ENCODE measurements at places on chromosomes 1 and 21.

DNA sequence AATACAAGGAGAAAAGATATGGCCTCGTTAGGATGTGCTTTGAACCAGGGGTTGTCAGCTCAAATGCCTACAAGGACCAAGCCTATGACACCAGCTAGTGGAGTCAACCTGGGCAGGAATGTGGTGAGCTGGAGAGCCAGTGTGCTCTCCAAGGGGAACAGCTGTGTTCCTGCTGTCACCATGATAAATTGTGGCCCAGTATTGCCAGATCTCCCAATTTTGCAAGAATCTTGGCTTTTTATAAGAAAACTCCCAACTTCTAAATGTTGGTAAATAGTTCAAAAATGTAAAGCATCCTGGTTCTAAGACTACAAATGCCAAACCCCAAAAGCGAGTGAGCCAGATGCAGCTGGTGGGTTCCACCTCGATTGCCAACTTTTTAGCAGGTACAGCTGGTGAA is 391.1 kb downstream of the PLPP3 start:
- no peak for DNase-seq

- DNase-seq: no peak
These were observed 7.6 kb downstream of the OLIG2 start for GRCh38 chr21:33033094-33033951.

GRCh38 chr21:44331650-44332307 is 7.4 kb downstream of the CFAP410 start:
- no peak for DNase-seq

GRCh38 chr1:105700723-105701122 is 1355.8 kb upstream of the PRMT6 start:
- DNase-seq: no peak

- DNase-seq: no peak
These were observed 10.7 kb downstream of the AKIRIN1 start for GRCh38 chr1:39001516-39002421.

- no peak for DNase-seq
These were observed 34.7 kb downstream of the VPS26C start for GRCh38 chr21:37232274-37233018.

- no peak for DNase-seq
These were observed 14.5 kb downstream of the SYT11 start for GRCh38 chr1:155873860-155874259.

DNA sequence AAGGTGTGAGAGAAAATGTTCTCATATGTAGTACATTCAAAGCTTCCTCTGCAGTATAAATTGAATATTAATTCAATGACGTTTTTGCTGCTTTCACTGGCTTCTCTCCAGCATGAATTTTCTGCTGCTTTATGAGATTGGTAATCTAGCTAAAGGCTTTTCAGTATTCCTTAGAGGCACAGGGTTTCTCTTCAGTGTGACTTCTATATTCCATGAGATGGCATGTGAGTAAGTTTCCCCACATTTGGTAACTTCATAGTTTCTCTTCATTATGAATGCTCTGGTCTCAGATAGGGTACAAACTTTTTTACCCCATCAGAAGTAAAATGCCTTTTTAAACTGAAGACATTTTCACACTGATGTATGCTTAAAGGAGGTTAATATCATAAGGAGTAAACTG is 10.4 kb upstream of the KLF18 start:
- no peak for DNase-seq

GRCh38 chr1:221768444-221769066 is 26.7 kb upstream of the DUSP10 start:
- DNase-seq: no peak

- no peak for DNase-seq
These were observed 92.5 kb upstream of the SIM2 start for GRCh38 chr21:36606287-36606982.

DNA sequence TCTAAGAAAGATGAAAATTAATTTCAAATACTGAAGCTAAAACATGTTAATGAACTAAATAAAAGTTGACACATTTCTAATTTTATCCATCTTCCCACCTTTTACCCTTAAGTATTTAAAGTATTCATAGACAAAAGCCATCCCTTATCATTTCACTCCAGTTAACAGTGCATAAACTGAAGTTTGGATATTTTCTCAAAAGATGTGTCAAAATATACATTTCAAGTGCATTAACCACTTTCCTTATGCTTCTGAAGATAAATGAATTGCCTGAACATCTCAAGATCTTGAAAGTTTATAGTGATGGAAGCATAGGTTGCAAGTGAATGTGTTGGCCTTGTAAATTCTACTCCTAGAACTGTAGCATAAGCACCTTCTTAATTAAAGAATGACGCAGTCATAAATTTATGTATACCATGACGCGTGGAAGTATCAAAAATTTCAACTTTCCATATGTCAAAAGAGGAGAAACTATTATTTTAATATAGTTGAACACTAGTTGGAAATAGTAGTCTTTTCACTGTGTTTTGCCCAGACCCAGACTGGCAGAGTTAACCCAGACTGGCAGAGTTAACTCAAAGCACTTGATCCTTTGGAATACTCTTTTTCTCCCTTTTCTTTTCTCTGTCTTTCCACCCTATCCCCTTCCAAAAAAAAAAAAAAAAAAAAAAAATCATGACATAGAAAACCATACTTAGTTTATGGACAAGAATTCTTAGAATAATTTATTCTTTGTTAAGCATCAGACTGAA is 282.6 kb upstream of the C1orf105 start:
- DNase-seq: no peak

DNA sequence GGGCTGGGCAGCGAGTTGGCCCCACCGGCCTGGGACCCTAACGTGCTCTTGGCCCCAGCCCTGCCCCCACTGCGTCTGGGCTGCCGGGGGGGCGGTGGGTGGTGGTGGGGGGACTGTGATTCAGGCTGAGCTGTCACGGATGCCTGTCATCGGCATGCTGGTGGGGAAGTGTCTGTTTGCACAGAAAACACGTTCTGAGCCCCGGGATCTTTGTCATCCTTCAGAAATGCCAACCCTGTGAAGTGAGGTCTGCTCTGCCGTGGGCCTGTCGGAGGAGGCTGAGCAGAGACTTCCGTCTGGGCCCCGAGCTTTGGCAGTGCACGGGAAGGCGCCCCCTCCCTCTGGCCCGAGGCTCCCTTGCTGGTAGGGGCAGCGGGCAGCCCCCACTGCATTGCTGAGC is 24.3 kb upstream of the PLCH2 start:
- DNase-seq: peak; percentile 95

GRCh38 chr1:116451702-116452101 is 78.7 kb downstream of the ATP1A1 start:
- DNase-seq: no peak

- DNase-seq: no peak
These were observed 49.6 kb upstream of the NTPCR start for GRCh38 chr1:232900818-232901217.

DNA sequence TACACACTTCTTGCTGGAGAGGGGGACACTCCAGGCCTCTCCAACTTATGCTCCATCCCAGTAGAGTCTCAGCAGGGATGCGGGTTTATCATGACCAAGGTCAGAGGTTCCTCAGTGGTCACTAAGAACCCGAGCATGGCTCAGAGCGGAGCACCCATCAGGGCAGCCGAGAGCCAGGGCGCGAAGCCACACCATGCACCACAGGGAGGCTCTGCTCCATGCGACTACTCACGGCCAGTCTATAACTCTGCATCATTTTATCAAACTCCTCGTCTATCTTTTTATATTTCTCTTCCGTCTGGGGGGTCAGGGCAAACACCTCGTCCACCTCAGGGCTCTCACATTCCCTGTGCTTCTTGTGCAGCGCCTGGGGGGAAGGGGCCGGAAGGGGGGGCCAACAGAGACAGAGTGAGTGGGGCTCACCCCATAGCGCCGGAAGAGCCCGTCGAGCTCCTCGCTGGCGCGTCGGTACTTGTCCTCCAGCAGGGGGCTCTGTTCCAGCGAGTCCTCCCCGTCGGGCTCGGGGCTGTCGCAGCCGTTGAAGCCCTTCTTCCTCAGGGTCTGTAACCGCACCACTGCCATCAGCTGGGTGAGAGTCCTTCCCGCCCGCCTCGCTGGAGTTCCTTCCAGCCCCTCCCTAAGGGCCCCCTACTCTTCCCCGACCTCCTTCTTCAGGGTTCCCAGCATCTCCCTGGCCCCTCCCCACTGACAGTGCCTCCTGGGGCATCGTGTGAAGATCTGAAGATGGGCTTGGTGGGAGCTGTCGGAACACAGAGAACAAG is 20.0 kb downstream of the MEF2D start:
- DNase-seq: no peak

GRCh38 chr1:200883118-200883517 is 10.3 kb downstream of the GPR25 start:
- no peak for DNase-seq

- peak; percentile 65 for DNase-seq
These were observed 2.5 kb upstream of the SAMD11 start for GRCh38 chr1:921011-921837.

DNA sequence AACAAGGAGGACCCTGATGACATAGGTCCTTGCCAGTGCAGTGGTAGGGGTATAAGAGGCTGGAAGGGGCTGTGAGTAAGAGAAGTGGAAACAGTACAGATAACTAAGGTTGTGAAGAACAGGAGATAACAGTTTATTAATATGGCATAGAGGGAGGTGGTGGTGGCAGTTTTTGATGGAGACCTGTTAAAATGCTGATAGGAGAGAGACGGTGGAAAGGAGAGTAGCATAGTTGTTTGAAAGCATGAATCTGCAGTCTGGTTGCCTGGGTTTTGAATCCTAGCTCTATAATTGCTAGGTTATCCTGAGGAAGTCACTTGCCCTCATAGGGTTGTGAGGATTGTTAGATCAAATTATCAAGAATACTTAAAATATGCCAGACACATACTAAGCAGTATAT is 19.4 kb downstream of the LRRC41 start:
- no peak for DNase-seq

- peak; percentile 18 for DNase-seq
These were observed 98.8 kb downstream of the RABGAP1L start for GRCh38 chr1:174258148-174258550.

DNA sequence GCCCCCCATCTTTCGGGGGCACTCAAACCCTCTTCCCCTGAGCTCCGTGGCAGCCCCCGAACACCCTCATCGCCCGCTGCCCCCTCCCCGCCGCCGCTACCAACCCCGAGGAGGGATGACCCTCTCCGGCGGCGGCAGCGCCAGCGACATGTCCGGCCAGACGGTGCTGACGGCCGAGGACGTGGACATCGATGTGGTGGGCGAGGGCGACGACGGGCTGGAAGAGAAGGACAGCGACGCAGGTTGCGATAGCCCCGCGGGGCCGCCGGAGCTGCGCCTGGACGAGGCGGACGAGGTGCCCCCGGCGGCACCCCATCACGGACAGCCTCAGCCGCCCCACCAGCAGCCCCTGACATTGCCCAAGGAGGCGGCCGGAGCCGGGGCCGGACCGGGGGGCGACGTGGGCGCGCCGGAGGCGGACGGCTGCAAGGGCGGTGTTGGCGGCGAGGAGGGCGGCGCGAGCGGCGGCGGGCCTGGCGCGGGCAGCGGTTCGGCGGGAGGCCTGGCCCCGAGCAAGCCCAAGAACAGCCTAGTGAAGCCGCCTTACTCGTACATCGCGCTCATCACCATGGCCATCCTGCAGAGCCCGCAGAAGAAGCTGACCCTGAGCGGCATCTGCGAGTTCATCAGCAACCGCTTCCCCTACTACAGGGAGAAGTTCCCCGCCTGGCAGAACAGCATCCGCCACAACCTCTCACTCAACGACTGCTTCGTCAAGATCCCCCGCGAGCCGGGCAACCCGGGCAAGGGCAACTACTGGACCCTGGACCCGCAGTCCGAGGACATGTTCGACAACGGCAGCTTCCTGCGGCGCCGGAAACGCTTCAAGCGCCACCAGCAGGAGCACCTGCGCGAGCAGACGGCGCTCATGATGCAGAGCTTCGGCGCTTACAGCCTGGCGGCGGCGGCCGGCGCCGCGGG is 837 bp downstream of the FOXD3 start:
- DNase-seq: no peak

- peak; percentile 94 for DNase-seq
These were observed 92.5 kb downstream of the SLC25A24 start for GRCh38 chr1:108107658-108108057.

DNA sequence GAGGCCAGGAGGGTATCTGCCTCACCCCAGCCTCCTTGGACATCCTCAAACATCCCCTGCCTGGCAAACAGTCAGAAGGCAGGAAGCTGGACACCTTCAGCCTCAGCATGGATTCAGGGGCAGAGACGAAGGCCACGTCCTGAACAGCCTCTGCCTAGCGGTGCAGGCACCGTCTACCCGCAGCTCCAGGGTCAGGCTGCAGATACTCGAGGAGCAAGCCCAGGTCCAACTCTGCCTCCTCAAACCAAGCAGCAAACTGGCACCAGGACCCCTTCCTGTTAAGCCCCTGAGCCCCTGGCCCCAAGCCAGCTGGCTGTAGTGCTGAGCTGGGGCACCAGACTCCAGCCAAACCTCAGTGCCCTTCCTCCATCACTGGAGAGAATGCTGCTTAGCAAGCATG is 494.7 kb downstream of the NPHP4 start:
- no peak for DNase-seq

DNA sequence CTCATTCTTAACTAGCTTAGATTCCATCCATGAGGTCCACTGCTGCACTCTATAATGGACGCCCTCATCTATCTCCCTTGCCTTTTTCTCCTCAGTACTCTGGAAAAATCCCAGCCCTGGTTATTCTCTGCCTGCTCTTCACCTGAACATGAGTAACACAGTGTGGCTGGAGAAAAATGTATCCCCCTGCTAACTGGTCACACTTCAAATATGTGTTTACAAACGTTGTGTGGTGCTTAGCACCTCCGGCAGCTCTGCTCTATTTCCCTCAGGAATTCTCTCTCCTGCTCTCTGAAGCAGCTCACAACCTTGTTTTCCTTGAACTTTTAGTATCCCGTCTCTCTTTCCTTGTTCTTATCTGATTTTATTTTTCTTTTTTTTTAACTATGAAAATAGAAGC is 4.1 kb downstream of the SCCPDH start:
- DNase-seq: no peak

DNA sequence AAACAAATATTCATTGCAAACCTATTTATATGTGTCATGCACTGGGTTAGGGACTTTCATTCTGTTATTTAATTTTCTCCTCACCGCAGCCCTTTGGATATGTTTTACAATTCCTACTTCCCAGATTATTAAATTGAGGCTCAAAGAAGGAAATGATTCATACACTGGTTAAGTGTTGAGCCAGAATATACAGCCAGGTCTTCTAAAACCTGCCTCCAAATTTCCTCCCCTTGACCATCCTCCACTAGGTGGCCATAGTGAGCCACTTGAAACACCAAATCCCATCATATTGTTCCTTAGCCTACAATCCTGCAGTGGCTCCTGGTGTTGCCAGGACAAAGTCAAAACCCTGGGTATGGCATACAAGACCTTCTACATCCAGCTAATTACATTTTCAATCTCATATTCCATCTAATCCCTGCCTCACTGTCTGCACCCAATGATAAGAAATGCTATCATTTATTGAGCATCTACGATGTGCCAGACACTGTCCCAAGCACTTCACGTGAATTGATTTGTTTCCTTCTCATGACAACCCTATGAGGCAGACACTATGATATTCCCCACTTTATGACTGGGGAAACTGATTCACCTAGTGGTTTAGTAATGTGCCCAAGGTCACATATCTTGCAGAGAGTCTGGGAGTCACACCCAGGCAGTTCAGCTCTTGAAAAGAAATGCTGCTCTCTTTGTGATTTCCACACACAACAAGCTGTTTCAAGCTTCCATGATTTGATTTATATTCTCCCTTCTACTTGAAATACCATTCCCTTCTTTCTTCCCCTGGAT is 23.6 kb upstream of the KIRREL1 start:
- peak; percentile 93 for DNase-seq

All from HT1080 (cell line).